ENCODE measurements at places on chromosomes 7 and 10.

GRCh38 chr7:45593121-45593541, 19.0 kb downstream of the ADCY1 start:
- DNase-seq, result no peak

GRCh38 chr10:20446561-20447193, 450.4 kb downstream of the NEBL start:
- DNase-seq, result no peak

DNA sequence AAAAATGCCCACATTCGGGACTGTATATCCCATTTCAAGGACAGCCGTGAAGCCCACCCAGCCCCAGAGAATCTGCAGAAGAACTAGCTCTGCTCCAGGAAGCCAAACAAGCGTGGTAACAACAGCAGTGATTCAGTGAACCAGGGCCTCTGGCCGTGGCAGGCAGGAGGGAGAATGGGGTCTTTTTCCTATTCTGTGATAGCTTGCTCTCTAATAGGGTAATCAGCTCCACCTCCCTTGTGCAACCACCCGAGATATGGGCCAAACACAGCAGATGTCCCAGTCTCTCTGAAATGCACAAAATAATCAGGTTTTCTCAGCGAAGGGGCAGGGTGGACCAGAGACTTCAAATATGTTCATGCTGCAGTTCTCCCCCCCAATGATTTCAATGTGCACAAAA, 35.8 kb downstream of the CHST15 start:
- no peak for DNase-seq

- DNase-seq, result no peak
These were observed 48.6 kb upstream of the DLG5 start for GRCh38 chr10:77975086-77975666.

DNA sequence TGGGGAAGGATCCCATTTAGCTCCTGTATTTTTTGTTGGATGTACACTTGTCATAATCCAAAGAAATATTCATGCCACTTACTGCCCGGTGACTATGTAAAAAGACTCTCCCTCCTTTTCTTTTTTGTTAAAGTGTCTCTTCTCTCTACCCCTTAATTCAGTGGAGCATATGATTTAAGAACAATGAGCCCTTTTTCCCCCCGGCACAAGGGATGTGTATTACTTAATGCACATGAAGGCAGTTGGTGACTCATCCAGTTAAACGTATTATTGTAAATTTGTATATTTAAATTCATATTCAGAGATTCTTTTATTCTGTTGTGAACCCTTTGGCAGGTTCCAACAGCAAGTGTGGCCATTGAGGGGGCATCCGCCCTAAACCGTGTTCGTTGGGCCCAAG, 241.9 kb downstream of the SLC25A13 start:
- no peak for DNase-seq

GRCh38 chr10:101018600-101019439, 12.1 kb downstream of the PDZD7 start:
- peak; percentile 60 for DNase-seq

GRCh38 chr7:148729984-148730733, 31.5 kb downstream of the CUL1 start:
- DNase-seq, result no peak

- no peak for DNase-seq
These were observed 45.9 kb downstream of the MCMBP start for GRCh38 chr10:119826771-119827170.

DNA sequence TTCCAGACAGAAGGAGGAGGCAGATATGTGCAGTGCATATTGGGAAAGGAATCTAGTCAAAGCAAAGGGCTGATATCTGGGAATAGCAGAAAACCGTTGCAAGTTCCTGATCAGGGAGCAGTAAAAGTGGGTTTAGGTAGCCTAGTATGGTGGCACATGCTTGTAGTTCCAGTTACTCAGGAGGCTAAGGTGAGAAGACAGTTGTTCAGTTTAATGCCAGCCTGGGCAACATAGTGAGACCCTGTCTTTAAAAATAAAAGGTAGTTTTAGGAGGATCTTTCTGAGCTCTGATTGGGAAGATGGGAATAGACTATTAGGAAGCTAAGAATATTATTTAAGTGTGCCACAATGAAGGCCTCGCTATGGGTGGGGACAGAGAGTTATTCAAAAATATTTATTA, 1.7 kb downstream of the CCDC172 start:
- no peak for DNase-seq

GRCh38 chr10:28036587-28036986, 37.7 kb upstream of the ODAD2 start:
- DNase-seq, result no peak

GRCh38 chr7:31058122-31058521, 6.0 kb downstream of the ADCYAP1R1 start:
- no peak for DNase-seq

DNA sequence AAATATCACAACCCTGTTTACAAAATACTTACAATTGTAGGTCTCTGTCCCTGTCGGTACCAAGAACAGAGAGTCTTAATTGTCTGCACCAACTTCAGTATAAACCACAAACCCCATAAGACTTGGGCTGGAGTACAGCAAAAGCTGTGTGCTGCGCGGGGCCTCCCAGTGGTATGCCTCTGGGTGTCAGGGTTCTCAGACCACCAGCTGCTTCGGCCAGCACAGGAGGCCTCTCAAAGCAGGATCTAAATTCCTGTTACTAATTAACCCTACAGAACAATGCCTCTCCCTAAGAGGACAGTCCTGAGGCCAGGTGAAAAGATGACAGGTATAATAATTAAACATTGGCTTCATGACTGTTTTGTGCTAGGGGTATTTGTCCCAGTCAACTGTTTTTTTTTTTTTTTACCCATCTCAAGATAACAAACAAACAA, 957 bp upstream of the SVIL start:
- peak; percentile 23 for DNase-seq

- no peak for DNase-seq
These were observed 489.2 kb downstream of the MDFIC start for GRCh38 chr7:115410972-115411686.

DNA sequence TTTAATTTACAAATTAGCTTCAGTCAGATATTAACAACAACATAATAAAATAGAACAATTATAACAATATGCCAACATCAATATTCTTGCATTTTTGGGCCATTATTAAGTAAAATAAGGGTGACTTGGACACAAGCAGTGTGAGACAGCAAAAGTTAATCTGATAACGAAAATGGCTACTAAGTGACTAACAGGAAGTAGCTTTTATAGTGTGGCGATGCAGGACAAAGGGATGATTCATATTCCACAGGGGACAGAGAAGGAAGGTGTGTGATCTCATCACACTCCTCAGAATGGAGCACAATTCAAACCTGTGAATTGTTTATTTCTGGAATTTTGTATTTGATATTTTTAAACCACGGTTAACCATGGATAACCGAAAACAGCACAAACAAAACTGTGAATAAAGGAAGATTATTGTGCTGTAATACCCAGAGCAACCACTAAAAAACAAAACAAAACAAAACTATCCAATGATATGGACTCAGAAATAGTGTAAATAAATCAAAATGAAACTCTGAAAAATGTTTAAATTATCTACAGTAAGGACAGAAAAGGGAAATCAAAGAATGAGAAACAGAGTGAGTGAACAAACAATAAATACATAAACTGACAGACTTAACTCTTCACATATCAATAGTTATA, 66.9 kb upstream of the TFEC start:
- DNase-seq, result no peak

GRCh38 chr7:70700055-70700940, 431.6 kb upstream of the GALNT17 start:
- DNase-seq, result no peak
